Daoy (cell line): ENCODE measurements at places on chromosomes 2 and 18. TPM values are rescaled to one million over a fixed set of nuclear protein-coding genes. Genes with fewer than 3 reads are reported as not detected.

- DNase-seq, result no peak
These were observed 44.4 kb downstream of the LCT start for GRCh38 chr2:135792401-135793150.

- no peak for DNase-seq
These were observed 954.6 kb downstream of the TSN start for GRCh38 chr2:122710049-122710448.

- no peak for DNase-seq
These were observed 7.4 kb downstream of the DCTN1 start for GRCh38 chr2:74372674-74373073.

- no peak for DNase-seq
These were observed 10.5 kb downstream of the CTLA4 start for GRCh38 chr2:203878063-203878462.

- no peak for DNase-seq
These were observed 292.6 kb upstream of the CYRIA start for GRCh38 chr2:16958266-16958665.

DNA sequence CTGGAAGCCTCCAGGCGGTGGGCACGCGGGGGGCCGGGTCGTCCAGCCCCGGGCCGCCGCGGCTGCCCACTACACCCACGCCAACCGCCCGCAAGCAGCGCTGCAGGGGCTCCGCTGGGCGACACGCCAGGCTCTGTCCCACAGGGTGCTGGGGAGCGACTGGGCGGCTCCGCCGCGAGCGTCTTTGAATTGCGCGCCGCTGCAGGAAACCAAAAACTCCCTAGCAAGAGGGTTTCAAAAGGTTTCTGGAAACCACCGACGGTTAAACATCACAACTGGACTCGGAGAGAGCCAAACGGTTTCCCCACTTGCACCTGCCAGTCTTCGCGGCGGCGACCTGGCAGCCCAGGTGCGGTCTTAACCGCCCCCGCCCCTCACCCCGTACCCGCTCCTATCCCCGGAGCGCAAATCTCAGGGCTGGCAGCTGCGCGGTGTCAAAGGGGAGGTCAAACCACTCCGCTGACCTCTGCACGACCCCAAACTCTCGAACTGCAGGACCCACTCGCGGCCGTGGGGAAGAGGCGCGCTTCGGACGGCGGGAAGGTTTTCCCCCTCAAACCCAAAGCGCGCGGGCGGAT is 1.0 kb downstream of the CXCR4 start:
- peak; percentile 23 for DNase-seq

DNA sequence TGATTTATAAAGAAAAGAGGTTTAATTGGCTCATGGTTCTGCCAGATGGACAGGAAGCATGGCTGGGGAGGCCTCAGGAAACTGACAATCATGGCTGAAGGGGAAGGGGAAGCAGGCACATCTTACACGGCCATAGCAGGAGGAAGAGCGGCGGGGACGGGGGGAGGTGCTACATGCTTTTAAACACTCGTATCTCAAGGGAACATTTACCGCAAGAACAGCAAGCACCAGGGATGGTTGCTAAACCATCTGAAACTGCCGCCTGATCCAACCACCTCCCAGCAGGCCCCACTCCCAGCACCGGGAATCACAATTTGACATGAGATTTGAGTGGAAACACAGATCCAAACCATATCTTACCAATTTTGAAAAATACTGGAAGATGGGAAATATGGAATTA is 362.8 kb downstream of the FBXO15 start:
- no peak for DNase-seq

DNA sequence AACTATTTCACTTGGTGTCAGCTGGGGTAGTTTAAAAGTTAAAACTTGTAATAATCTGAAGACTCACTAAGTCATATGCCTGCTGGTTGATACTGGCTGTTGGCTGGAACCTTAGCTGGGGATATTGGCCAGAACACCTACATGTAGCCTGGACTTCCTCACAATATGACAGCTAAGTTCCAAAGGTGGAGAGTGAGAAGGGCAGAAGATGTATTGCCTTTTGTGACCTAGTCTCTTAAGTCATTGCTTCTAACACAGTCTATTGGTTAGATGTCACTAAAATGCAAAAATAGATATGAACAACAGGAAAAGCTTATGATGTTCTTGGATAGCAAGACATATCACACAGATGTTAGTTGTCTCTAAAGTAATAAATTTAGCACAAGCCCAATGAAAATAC is 113.2 kb upstream of the CHAC2 start:
- no peak for DNase-seq

DNA sequence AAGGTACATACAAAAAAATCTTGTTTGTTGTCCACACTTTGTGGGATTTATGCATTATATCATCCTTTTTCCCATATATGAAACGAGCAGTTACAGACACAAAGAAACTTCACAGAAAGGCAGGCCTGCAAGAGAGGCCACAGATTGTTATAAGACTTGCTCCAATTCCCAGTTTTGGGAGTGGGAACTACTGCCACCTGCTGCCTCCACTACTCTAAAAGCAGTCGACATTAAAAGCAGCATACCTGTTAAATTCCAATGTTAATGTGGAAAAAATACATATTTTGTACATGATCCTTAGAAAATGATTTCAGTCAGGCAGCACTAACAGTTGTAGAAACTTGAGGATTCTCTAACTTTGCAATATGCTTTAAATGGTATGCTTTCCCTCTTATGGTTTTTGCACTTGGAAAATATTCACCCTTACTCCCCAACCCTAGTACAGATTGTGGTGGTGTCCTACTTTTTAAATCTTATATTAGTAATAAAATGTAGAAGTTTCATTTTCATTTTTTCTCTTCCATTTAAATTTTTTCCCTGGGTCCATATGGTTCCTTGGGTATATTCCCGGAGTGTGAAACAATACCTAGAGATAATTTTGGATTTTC is 37.9 kb downstream of the SLC38A11 start:
- peak; percentile 21 for DNase-seq

DNA sequence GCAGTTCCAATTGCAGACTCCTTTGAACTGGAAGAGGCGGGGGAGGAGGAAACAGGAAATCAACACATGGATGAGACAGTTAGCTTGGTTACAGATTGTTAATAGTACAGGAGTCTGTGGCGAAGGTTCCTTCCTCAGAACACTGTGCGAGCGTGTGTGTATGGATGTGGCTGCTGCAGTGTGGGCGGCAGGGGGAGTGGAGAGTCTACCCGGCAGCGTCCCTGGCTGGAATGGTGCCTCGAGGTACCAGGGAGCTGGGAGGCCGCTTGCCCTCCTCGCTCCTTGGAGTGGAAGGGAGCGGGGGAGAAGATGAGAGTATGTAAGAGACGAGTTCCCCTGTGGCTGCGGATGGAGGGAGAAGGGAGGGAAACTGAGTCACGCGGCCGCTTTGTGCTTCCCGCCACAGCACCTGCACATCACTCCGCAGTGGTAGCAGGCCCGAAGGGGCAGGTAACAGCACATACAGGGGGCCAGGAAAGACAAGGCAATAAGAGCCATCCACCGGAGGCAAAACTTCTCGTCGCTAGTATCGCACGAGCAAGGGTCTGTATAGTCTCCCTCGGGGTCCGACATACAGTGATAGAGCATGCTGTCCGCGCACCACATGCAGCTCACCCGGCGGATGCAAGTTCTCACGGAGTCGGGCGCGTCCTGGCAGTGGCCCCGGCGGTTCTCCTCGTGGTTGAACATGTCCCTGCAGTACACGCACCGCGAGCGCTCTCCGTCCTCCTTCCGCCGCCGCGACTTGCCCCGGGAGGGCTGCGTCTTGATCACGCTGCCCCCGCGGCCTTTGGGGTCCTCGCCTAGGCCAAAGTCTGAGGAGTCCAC is 85.7 kb downstream of the ACTR2 start:
- DNase-seq, result no peak

GRCh38 chr2:84201158-84201557 is 257.9 kb downstream of the SUCLG1 start:
- DNase-seq, result no peak

- no peak for DNase-seq
These were observed 276.1 kb upstream of the SIX2 start for GRCh38 chr2:45285311-45285710.

GRCh38 chr2:100060875-100061274 is 81.5 kb downstream of the AFF3 start:
- no peak for DNase-seq

DNA sequence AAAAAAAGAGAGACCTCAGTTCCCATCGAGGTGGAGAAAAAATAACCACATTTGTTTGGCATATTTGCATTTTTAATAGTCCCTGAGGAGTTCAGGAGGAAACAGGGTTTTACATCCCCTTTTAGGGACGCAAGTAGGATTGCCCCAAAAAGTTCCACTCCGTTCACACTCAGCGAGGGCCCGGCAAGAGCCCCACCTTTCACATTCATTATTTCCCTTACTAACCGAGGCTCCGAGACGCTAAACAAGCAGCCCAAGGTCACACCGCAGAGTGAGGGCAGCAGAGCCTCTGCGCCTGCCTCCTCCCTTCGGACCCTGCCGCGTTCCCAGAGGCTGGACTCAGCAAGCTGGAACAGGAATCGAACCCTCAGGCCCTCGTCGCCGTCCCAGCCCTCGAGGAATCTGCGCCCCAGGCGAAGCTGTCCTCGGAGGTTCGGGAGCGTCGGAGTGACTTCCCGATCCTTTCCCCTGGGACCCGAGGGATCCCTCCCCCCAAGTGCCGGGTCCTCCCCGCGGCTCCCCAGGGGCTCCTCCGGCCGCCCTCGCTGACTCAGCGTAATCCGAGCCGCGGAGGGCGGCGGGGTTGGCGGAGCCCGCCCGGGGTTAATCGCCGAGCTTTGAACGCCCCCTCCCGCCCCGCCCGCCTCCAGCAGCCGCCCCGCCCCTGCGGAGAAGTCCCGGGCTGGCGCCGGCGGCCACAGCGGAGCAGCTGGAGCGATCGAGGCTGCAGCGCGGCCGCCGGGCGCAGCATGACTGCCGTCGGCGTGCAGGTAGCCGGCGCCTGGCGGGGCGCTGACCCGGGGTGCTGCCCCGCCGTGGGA is at the start of gene TMEM37:
TMEM37 (plus strand) TSS at position 700 of the 821 bp plus-strand sequence; CDS start at position 750, 50 bp downstream.
- peak; percentile 78 for DNase-seq

DNA sequence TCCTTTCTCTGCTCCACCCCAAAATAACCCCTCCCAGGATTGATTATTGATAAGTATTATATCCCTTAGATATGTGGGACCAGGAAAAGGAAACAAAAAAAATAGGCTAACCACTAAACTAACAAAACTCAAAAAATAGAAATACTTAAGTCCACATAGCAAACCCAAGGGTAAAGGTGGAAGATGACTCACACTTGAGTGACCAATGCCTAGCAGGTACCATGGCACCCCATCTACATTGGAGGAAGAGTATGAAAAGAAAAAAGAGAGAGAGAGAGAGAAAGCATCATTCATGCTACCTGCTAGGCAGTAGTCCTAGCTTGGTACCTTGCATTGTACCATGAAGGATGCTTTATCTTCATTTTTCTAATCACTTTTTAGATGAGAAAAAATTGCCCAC is 6.3 kb downstream of the EXOC6B start:
- no peak for DNase-seq

DNA sequence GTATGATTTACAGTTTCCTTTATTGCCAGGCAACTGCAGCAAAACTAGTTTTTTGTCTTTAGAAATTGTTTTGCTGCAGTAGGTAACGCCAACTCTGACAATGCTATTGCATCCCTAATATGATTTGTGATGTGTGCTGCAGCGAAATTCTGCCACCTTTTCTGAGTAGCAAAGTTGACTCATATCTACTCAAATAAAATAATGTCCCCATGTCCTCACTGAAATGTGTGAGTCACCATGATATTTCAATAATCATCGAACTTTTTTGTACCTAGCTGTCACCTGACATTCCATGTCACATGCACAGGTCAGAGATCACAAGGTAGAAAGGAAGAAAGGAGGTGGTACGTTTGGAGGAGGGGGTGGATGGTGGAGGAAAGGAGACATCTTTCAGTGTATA is 205.0 kb downstream of the RAD51AP2 start:
- no peak for DNase-seq

DNA sequence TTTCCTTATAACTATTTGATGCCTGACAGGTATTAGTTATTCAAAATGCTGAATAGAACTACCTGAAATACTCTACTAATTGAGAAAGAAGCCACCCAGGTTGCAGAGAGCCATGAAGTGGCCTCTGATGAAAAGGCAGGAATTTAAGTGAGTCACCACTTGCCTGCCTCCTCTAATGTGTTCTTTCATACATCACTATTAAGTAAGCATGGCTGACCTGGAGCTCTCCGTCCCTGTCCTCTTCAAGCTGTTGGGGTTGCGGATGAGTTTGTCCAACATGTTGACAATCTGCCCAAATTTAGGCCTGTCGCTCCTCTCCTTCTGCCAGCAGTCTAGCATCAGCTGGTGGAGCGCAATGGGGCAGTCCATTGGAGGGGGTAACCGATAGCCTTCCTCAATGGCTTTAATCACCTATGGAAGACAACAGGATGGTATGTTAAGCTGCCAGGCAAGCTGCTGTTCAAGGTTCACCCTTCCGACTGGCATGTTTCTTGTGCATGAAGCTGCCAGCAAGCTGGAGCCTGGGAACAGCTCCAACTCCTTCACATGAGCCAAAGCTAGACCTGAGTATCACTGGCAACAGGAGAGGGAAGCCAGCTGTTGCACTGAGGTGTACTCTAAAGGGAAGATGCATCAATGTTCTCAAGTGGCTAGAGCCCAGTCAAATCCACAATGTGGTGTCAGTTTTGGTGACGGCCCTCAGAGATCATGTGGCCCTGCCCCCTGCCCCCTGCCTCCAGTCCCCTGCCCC is 142.2 kb downstream of the EPHA4 start:
- peak; percentile 36 for DNase-seq

GRCh38 chr18:61651880-61652268 is 240.9 kb downstream of the RNF152 start:
- DNase-seq, result no peak

DNA sequence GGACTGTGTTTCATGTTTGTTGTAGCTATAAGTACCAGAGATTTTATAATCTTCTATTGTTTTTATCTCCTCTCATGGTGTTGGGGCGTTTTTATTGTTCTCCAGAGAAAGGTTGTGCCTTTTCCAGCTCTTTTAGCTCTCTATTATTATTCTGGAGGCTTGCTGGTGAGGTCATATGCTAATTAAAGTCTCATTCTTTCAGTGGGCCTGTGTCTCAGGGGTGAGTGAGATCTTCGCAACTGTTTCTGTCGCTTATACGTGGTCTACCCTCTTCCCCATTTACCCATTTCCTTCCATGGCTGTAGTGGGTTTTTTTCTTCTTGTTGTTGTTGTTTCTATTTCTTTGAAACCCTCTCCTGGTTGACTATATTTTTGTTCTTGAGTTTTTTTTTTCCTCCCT is 584.9 kb downstream of the TMEM182 start:
- no peak for DNase-seq

GRCh38 chr2:217905395-217905794 is 97.4 kb downstream of the TNS1 start:
- DNase-seq, result no peak

Gene CABYR
- total RNA-seq, result 1.4 and 3.1 TPM in 2 replicates

Gene PAIP2B
- 2.5 and 3.1 TPM in 2 replicates for total RNA-seq

Gene HOXD1
- 1.3 and 3.0 TPM in 2 replicates for total RNA-seq

Gene GPAT2
- total RNA-seq, result 0.06 TPM in 1 of 2 replicates, not detected in the other

Gene ANKRD62
- not detected in 2 replicates for total RNA-seq

Gene RGPD3
- total RNA-seq, result 0.06 and 0.80 TPM in 2 replicates

Gene KCNE4
- 0.77 and 2.0 TPM in 2 replicates for total RNA-seq

Gene DES
- 0.17 and 0.77 TPM in 2 replicates for total RNA-seq

Gene MAL
- 0.29 and 5.7 TPM in 2 replicates for total RNA-seq

Gene SP140
- total RNA-seq, result 0.11 TPM in 1 of 2 replicates, not detected in the other

Gene ANKRD30B
- 0.23 TPM in 1 of 2 replicates, not detected in the other for total RNA-seq

Gene ARL4C
- 40.4 and 42.6 TPM in 2 replicates for total RNA-seq

Gene NOL4
- 0.68 and 1.9 TPM in 2 replicates for total RNA-seq
